Fibroblast of gingiva (primary cell): ENCODE measurements at places on chromosomes 3 and 15.
A peak's percentile ranks its signal among the peaks of the same experiment; 100 is the strongest.

DNA sequence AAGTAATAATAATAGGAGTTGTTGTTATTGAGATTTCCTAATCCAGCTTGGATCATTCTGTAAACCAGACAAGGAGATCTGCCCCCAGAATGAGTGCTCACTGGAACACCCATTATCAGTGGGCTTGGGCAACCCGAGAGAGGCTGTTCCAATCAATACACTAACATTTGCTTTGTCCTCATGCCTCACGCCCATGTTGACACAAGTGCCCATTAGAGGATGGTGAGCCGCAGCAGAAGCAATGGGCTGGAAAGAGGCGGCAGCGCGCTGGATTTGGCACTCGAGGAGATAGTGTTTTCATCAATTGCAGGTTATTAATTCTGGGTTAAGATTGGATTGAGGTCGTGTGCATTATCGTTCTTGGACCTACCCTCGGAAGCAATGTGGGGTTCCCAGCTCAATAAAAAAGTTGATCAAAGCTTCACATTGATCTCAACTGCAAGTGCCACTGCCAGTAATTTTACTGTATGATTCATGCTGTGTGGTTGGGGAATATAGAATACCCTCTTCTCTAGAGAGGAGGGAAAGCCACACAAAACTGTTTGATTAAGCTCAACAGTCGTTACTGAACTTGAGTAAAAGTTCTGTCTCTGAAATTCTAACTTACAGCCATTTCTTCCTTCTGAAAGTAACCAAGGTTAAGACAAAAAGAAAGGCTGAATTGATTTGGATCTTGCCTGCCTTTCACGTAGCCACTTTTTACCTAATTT, 15.7 kb downstream of the LYZL4 start:
- no peak for DNase-seq

GRCh38 chr3:98655666-98656065, 62.3 kb upstream of the CPOX start:
- DNase-seq, result no peak

DNA sequence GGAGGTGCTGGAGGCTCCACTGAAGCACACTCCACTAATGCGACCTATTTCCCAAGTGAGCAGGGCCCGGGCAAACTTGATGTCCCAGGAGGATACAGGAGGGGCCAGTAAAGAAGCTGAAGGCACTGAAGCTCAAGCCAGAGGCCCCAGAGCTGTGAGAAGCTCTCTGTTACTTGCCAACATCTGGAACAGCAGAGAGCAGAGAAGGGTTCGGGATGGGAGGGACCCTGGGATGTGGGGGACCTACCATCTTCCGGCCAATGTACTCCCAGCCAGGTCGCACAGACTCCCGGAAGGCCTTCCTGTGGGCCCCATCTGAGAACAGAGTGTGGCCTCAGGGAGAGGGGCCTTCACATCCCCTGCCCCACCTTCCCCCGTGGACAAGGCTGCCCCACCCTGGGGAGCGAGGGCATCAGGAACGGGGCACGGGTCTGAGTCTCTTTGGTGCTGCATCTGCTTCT, 3.1 kb downstream of the HHATL start:
- no peak for DNase-seq

DNA sequence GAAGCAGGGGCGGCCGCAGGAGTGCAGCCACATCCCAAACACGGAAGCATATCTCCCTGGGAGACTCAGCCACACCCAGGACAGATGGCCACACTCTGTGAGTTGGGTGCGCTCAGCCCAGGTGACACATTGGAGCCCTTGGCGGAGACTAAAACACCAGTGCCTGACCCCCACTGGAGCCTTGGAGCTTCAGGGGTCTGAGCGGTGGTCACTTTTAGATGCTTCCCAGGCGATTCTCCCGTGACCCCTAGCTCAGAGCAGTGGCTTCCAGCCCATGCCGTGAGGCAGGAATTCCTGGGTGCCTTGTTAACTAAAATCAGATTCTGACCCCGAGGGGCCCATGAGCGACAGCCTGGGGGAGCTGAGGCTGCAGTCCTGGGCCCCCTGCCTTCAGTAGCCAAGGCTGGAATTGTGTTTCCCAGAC, 54.5 kb downstream of the PLXNA1 start:
- DNase-seq, result no peak

- DNase-seq, result no peak
These were observed 683.6 kb upstream of the ARPP21 start for GRCh38 chr3:34955680-34956079.

DNA sequence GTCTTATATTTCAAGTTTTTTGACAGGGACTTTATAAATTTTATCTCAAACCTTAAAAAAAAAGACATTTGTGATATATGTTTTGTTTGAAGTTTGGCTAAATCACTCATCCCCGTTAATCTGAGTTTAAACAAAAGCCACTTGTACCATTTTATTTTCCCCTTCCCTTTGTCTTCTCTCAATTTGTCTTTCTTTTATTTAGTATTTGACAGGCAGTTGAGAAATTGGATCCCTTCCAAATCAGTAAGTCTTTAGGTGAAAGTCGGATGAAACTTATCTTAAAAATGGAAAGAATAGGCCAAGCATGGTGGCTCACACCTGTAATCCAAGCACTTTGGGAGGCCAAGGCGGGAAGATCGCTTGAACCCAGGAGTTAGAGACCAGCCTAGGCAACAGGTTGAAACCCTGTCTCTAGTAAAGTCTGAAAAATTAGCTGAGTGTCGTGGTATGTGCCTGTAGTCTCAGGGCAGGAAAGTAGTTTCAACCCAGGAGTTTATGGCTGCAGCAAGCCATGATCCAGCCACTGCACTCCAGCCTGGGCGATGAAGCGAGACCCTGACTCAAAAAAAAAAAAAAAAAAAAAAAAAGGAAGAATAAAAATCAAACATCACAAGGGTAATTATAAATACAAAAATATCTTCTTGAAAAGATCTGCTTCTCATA, 394.6 kb upstream of the TPM1 start:
- DNase-seq, result no peak

DNA sequence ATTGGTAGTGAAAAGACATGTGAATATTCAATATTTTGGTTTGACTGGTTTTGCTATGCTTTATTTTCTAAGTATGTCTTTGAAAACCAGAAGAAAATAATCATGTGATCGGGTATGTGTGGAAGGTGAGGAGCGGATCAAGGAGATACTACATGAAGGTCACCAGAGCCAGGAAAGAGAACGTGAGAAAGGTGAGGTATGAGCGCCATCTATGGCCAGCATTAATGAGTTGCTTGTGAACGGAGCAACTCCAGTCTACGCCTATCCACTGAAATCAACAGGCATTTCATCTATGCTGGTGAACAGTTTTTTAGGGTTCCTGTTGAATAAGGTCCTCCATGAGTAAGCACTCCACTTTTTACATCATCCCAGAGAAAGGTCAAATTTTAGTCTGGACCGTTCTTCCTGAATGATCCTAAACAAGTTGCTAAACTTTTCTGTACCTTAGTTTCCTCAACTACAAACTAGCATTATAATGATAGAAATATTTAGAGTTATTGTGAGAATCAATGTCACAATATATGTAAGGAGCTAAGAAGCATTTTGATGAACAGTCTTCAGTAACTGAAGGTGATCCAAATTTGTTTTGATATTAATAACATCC, 1435.2 kb upstream of the CADM2 start:
- peak; percentile 45 for DNase-seq

DNA sequence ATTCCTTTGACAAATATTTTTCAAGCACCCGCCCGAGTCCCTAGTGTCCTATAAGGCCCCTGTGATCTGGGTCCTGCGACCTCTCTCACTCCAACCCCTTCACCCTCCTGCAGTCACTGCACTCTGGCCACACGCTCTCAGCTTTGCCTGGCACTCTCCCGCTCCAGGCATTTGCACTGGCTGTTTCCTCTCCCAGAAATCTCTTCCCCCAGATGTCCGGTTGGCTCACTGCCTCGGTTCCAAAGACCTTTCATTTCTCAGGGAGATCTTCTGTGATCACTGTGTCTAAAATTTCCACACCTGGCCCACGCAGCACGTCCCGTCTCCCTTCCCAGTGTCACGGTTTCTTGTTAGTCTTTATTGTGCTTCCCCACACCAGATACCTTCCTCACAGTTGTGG, 97.4 kb downstream of the WNT7A start:
- no peak for DNase-seq

GRCh38 chr3:58117561-58118181, 93.1 kb downstream of the DNASE1L3 start:
- peak; percentile 91 for DNase-seq

DNA sequence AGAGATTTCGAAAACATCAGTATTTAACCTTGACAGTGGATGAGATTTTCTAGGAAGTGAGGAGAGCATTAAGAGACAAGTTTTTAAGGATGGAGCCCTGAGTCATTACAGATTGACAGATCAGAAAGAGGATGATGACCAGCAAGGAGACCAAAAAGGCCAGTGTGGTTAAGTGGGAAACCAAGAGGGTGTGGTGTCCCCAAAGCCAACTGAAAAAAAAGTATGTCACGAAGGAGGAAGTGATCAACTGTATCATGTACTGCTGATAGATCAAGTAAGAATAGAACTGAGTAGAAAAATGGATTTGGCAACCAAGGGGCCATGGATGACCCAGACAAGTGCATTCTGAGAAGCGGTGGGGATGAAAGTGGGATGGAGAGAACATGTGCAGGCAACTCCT, 491.8 kb downstream of the FHIT start:
- no peak for DNase-seq

- no peak for DNase-seq
These were observed 27.1 kb downstream of the CCDC13 start for GRCh38 chr3:42745776-42746454.

- peak; percentile 95 for DNase-seq
These were observed 60.8 kb upstream of the ARHGEF26 start for GRCh38 chr3:154060238-154061000.

GRCh38 chr3:196868297-196868661, 559 bp downstream of the SENP5 start:
- DNase-seq, result no peak

DNA sequence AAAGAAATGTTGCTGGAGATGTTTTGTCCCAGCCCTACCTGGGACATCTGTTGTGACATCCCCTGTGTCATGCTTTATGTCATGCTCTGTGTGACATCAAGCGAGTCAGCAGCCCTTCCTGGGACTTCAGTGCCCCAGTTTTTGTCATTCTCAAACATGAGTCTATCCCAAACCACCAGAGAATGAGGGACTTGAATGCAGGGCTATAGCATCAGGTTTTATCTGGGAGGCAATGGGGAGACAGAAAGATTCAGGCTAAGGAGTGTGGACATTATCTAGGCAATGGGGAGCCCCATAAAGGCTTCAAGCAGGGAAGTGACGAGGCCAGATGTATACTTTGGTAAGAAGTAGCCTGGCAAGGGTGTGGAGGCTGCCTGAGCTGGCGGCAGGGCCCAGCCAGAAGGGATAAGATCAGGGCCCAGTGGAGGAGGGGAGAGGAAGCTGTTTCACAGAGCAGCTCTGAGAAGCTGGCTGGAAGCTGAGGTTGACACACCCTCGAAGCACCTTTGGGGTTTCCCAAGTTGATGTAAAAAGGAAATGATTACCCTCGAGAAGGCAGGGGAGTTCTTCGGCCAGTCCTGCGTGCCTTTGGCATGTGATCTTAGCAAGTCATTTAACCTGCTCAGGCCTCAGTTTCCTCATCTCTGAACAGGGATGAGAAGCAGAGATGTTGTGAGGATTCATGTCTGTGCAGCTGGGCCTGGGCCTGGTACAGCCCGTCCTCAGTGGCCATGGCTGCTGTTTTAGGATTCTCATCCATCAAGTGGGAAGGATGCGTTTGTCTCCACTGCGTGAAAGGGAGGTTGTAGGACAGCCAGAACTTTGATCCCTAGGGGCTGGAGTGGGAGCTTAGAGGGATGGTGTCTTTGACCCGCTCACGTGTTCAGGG, 34.3 kb downstream of the IRAK2 start:
- DNase-seq, result no peak

DNA sequence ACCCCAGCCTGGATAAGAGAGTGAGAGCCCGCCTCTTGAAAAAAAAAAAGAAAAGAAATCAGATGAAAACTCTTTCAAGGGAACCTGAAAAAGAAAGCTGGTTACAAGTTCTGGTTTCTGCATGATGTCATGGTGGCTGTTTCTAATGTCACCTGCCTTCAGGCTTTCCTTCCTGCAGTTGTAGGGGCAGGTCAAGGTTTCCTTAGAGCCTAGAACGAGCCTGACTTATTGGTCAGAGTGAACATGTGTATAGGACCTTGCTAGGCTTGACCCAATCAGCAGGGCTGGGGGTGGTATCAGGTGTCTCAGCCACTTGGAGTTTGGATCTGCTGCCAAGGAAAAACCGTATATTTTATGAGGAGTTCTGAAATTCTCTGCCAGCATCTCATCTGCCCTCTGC, 3.8 kb downstream of the IVD start:
- no peak for DNase-seq

DNA sequence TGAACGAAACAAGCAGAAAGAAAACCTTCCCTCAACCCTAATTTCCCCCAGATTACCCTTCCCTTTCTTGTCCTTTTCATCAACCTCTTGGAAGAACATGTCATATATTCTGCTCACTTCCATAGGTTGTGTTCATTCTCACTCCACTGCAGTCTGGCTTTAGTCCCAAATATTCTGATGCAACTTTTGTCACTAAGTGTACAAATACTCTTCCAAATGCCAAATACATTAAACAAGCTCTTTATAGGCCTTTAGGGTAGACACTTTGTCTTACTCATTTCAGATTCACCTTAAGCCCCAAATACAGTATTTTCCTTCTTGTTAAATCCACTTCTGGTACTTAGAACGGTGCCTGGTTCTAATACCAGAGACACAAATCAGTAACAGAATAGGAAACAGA, 406.5 kb upstream of the CDIN1 start:
- no peak for DNase-seq

DNA sequence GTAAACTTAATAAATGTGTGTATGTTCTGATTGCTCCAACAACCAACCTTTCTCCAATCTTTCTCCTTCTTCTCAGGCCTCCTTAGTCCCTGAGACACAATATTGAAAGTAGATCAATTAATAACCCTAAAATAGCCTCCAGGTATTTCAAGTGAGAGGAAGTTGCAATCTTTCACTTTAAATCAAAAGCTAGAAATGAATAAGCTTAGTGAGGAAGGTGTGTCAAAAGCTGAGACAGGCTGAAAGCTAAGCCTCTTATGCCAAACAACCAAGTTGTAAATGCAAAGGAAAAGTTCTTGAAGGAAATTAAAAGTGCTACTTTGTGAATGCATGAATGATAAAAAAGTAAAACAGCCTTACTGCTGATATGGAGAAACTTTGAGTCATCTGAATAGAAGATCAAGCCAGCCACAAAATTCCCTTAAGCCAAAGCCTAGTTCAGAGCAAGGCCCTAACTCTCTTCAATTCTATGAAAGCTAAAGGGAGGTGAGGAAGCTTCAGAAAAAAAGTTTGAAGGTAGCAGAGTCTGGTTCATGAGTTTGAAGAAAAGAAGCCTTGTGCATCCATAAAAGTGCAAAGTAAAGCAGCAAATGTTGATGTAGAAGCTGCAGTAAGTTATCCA, 38.6 kb downstream of the CCDC80 start:
- DNase-seq, result no peak
